ENCODE measurements at places on chromosomes 7 and 10.
A peak's percentile ranks its signal among the peaks of the same experiment; 100 is the strongest.

GRCh38 chr10:71772832-71773220, 494 bp downstream of the VSIR start:
- no peak for DNase-seq

DNA sequence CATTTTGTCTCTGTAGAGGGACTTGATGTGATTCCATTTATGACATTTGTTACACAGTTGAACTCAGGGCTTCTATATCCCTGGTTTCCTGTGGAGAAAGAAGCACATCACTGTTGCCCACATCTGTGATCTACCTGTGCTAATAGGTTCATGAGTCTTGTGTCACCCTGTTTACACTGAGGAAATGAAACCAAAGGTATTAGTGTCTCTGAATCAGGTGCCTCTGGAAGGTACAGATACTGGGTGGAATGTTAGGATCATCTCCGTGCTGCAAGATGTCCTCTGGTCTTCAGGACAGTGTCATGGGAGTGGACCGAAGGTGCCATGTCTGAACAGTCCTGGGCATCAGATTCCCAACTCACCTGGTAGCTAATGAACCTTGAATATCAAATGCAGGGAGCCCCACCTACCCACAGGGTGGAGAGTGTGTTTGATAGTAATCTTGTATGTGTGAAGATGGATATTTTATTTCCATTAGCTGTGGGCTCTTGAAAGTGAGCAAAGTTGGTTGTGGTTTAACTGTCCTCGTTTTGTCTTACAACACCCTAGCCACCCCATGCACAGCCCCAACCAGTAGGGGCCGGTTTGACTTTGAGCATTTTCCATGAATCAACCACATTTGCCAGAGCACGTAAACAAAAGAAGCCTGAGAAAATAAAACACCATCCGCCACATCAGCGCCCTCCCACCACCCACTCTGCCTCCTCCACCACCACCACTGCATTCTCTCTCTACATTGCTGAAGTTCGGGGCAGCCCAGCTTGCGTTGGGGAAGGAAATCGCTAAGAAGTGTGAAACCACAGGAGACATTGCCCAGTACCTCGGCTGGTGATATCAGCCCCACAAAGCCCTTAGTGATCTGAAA, 40.7 kb downstream of the TARP start:
- DNase-seq: no peak

- no peak for DNase-seq
These were observed 16.8 kb upstream of the HBP1 start for GRCh38 chr7:107152011-107152410.

DNA sequence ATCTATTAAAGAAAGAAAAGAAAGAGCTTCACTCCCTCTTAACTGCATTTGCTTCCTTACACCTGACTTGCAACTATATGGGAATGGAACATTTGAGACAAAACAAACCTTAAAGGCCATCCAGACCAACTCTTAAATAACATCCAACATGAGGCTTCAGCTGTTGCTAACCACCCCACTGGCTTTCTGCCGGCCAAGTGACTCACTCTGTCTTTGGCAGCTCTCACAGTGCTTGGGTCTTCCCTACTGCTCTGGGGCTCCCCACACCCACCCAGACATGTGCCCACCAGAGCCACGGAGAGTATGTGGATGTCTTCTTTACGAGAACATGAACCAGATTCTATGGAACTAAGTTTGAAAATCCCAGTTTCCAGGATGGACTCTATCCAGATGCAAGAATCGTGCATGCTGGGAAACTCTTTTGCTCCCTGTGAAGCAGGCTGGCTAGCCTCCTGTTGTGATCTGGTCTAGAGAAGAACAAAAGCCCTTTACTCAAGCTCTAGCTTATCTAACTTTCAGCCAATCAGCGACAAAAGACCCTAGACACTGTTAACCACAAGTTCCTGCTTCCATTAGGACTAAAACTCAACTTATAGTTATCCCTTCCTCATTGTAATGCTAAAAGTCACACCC, 245.7 kb downstream of the TCERG1L start:
- peak; percentile 6 for DNase-seq

DNA sequence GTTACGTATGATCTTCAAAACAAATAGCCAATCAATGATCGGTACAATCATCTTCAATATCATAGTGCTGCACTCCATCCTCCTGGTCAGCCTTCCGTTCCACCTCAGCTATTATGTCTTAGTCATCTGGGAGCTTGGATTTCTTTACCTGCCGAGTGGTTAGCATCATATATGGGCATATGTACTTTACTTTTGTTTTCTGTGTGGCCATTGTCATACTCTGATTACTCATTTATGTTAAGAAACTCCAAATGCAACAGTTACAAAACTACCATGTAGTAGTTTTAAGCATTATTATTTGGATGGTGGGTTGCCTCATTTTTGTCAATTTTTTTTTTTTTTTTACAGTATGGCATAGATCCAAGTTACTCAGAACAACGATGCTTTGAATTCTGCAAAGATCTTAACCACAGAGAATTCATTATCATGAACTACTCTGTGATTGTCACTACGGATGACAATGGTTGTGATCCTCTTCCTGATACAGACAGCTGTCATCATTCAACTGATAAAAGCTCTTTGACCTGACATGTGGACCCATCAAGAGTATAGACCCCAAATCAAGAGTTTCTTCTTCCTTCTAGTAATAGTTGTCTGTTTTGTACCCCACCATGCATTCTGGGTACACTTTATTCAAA, 52.1 kb upstream of the NME8 start:
- no peak for DNase-seq

- no peak for DNase-seq
These were observed 761 bp downstream of the PTF1A start for GRCh38 chr10:23192712-23193434.

DNA sequence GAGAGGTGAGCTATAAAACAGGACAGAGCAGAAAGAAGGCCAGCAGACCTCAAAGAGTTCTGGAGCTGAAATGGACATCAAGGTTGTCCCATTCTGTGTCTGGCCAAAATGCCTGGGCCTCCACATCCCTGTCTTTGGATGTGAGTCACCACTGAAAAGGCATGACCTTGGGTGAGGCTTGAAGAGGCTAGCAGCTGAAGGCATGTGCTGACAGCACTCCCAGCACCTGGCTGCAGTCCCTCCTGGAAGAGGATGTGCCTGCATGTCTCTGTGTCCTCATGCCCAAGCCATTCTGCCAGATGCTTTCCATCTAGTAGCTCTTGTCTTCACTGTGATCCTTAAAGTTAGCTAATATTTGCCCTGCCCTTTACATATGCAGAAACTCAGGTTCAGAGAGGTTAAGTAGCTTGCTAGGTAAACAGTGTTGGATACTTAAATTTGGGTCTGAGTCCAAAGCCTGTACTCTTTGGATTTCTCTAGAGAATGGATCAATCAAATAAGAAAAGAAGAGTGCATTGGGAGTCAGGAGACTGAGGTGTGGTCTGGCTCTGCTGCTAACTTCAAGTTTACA, 35.8 kb downstream of the HECW1 start:
- DNase-seq: no peak

DNA sequence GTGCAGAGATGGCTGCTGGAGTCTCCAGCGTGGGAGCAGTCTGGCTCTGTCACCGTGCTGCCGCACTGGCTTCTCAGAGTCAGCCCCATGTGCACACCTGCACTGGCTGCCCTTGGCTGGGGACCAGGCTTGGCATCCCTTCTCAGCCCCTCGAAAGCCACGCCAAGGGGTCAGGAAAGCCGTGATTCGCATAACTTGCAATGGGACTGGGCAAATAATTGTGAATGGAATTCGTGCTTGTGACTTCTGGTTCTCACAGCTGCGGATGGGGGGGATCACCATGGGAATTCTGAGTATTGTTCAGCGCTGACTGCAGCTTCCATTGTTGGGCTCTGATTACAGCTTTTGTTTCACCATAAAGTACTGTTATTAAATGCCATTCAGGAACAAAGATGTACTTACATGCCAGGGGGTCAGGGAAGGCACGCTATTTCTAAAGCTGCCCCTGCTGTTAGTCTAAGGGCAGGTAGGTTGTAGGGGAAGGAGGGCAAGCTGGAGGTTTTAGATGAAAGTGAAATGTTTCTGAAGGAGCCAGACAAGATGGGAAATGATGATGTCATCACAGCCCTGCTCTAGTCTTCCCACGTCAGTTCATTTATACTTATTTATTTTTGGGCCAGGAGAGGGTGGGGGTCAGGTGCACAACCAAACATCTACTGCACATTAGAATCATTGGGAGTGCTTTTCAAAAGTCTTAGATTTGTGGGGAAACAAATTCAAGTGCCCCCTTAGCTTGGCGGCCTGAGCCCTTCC, 5.8 kb upstream of the PLEKHA1 start:
- peak; percentile 49 for DNase-seq

DNA sequence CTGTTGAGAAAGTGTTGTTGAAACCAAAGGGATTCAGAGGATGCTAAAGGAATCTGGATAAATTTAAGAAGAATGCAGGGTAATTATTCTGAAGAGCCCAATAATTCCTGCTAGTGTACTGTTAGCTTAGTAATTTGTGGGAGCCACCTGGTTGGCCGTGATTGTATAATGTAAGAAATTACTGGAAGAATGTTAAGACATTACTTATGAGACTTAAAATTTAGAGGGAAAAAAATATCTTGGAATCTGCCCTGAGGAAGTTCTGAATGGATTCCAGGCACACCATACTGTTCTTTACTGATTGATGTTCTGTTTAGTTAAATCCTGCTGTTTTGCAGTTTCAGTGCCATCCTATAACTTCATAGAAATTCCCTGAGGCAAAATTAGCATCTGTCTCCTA, 155.0 kb upstream of the RHOBTB1 start:
- no peak for DNase-seq

DNA sequence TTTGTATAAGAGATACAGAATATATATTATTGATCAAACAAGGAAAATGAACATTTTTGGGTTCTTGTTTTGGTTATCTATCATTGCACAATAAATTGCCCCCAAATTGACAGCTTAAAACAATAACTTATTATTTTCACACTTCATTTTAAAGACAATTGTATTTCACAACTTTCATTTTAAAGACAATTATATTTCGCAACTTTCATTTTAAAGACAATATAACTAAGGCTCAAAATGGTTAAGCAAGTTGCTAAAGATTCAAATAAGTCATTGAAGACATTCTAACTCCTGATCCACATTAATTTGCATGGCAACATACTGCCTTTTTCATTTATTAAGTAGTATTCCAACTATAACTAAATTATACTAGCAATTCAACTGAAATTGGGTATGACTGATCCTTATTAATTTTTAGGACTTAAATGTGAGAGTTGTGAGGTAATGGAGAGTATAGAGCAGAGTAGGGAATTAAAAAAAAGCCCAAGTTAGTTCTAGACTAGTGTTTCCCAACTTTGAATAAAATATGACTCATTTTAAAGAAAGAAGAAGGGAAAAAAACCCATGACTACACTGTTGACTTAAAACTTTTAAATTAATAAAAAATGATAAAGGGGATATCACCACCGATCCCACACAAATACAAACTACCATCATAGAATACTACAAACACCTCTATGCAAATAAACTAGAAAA, 9.9 kb upstream of the STEAP2 start:
- no peak for DNase-seq

DNA sequence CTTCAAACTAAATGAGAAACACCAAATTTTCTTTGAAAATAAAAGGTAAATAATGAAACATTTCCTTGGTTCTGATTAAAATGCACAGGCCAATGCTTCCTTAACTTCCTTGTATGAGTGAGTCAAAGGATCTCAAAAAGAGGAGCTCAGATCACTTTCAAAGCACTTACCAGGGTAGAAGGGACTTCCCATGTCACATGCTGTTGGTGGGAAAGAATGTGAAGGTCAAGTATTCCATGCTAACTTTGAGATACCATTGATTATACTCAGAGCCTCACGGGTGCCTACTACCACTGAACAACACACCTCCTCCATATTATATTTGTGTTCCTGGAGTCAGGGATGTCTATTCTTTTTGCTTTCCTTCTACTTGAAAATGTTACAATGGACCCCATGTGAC, 233.5 kb upstream of the KIAA1217 start:
- no peak for DNase-seq

DNA sequence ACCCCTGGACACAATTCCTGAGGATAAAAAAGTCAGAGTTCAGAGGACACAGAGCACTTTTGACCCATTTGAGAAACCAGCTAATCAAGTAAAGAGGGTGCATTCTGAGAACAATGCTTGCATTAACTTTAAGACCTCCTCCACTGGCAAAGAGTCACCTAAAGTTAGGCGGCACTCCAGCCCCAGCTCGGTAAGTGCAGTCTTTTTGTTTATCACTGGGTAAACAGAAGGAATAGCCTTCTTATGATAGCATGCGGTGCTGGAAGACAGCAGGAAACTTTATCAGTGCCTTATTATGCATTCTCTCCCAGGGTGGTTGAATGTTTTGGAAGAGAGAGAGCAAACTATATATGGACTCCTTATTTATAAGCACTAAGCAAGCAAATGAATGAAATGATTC, 130.5 kb downstream of the CDK14 start:
- DNase-seq: no peak

DNA sequence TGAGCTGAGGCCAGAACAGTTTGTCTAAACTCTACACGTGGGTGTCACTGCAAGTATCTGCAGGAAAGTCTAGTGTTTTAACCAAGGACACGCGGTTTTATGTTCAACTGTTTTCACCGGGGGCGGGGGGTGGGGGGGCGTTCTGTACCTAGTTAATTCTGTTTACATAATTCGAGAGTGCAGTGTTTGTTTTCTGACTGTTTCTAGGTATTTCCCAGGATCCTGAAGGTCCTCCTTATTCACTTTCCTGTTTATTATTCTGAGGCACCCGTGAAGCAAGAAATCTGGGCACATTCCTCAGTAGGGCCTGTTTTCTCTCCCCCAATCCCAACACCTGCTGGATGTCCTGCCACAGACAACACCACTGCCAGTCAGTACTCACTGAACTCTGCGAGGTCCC, 7.6 kb downstream of the LOXL4 start:
- no peak for DNase-seq

DNA sequence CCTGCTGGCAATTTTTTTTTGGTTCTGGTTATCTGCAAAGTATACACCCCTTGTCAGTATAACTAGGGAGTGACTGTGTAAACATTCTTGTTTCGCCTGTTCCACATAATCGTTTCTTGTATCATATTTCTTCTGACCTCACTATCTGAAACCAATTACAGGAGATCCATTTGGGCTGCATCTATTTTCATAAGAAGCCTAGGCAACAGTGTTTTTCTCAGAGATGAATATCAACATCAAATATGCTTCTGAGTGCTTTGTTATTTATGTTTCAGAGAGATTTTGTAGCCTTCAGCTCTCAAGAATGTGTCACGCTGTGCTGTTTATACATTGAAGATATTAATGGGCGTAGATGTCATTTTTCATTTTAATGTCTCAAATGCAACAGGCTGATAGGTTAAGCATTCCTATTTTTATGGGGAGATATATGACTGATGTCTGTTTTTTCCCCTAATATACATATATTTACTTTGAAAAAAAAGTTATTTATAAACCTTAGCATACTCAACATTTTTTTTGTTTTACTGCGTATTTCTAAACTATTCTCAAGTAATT, 115.5 kb downstream of the FOXP2 start:
- no peak for DNase-seq

DNA sequence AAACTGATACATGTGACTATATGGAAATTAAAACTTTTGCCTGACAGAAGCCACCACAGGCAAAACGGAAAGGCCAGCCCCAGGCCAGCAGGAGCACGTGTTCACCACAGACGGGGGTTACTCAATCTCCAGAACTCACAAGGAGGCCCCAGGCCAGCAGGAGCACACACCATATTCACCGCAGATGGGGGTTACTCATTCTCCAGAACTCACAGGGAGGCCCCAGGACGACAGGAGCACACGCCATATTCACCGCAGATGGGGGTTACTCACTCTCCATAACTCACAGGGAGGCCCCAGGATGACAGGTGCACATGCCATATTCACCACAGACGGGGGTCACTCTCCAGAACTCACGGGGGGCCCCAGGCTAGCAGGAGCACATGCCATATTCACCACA, 61.5 kb downstream of the NKX6-2 start:
- DNase-seq: no peak

- no peak for DNase-seq
These were observed 32.1 kb upstream of the PSMG3 start for GRCh38 chr7:1601956-1602355.
